Vagina (tissue), 2 donors: ENCODE measurements at places on chromosomes 4 and X.

GRCh38 chrX:14673236-14673635, 143.9 kb downstream of the GLRA2 start:
- H3K4me1 ChIP-seq: no peaks in the 10 kb centered on the region
- H3K27me3 ChIP-seq: no peaks in the 10 kb centered on the region
- no peak for DNase-seq
- H3K36me3 ChIP-seq: no peaks in the 10 kb centered on the region
- no peak overlapping the region for H3K27ac ChIP-seq

- H3K4me1 ChIP-seq: no peaks in the 10 kb centered on the region
- DNase-seq: no peak
- no peak overlapping the region for H3K27ac ChIP-seq
- no peak overlapping the region for H3K4me3 ChIP-seq
Observed at GRCh38 chrX:39767446-39767845, 330.3 kb downstream of the BCOR start.

GRCh38 chrX:152725409-152725808, 8.1 kb downstream of the CSAG1 start:
- H3K27me3 ChIP-seq: no peaks in the 10 kb centered on the region
- H3K27ac ChIP-seq: no peak overlapping the region
- no peak overlapping the region for H3K4me3 ChIP-seq
- DNase-seq: no peak
- H3K4me1 ChIP-seq: no peaks in the 10 kb centered on the region
- H3K36me3 ChIP-seq: no peaks in the 10 kb centered on the region

- no peaks in the 10 kb centered on the region for H3K27me3 ChIP-seq
- H3K27ac ChIP-seq: peak overlapping the region; percentile 98
- peaks cover 27% of the 10 kb centered on the region for H3K36me3 ChIP-seq
Observed at GRCh38 chrX:107715331-107716117, 60.1 kb downstream of the TSC22D3 start.

DNA sequence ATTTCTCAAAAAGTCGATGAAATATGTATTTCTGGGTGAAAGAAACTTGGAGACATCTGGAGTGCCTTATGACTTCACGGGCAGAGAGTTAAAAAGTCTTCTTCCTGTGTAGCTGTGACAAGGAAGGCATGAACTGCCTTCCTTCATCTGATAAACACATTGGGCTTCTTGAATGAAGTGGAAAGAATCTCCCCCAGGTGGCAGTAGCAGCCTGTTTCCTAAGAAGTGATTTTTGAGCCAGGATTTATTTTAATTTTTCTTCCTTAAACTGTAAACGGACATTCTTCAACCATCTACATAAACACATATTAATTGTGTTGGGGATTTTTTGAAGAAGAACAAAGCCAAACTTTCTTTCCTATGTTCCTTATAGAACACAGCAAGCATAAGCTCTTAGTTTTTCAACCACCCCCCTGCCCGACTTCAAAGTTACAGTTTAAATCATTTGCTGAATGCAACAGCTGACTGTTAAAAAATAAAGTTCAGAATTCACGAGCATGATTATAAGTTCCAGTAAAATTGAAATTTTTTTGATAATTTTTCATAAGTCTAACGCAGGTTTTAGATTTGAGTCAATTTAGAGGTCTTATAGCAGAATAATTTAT, 980 bp upstream of the GIMD1 start:
- H3K27me3 ChIP-seq: no peaks in the 10 kb centered on the region
- no peaks in the 10 kb centered on the region for H3K36me3 ChIP-seq
- no peaks in the 10 kb centered on the region for H3K4me1 ChIP-seq
- no peak overlapping the region for H3K4me3 ChIP-seq
- H3K27ac ChIP-seq: no peak overlapping the region
- DNase-seq: no peak

GRCh38 chr4:123833171-123833643, 436.6 kb downstream of the SPRY1 start:
- no peak overlapping the region for H3K27ac ChIP-seq
- H3K4me3 ChIP-seq: no peak overlapping the region
- H3K27me3 ChIP-seq: no peaks in the 10 kb centered on the region
- peaks cover 14% of the 10 kb centered on the region for H3K4me1 ChIP-seq
- H3K36me3 ChIP-seq: no peaks in the 10 kb centered on the region
- DNase-seq: no peak

GRCh38 chrX:120321520-120322281, 10.4 kb upstream of the TMEM255A start:
- no peaks in the 10 kb centered on the region for H3K4me1 ChIP-seq
- no peak overlapping the region for H3K27ac ChIP-seq
- no peaks in the 10 kb centered on the region for H3K27me3 ChIP-seq
- DNase-seq: no peak

GRCh38 chr4:55398461-55398860, 2.7 kb downstream of the TMEM165 start:
- H3K27ac ChIP-seq: peak overlapping the region; percentile 99
- no peak for DNase-seq
- H3K36me3 ChIP-seq: no peaks in the 10 kb centered on the region
- H3K4me1 ChIP-seq: peaks cover 41% of the 10 kb centered on the region
- peak overlapping the region; percentile 86 for H3K4me3 ChIP-seq
- H3K27me3 ChIP-seq: no peaks in the 10 kb centered on the region

- no peak overlapping the region for H3K27ac ChIP-seq
- no peaks in the 10 kb centered on the region for H3K27me3 ChIP-seq
- DNase-seq: no peak
- no peak overlapping the region for H3K4me3 ChIP-seq
Observed at GRCh38 chr4:122762520-122762919, 30.0 kb downstream of the BBS12 start.

DNA sequence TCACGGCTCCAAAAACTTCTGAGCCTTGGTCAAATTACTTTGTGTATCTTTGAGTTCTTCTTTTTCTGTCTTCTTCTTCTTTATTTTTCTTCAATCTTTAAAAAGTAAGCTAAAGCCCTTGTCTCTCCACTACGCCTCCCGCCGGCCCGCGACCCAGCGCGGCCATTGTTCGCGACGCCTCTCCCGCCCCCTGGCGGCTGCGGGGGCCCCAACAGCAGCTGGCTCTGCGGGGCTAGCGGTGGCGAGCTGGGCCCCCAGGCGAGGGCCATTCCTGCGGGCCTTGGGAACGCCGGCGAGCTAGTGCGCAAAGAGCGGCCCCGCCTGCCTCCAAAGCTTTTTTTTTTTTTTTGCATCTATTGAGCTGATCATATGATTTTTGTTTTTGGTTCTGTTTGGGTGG, 119.1 kb downstream of the TGIF2LX start:
- H3K27me3 ChIP-seq: no peaks in the 10 kb centered on the region
- no peak for DNase-seq
- H3K36me3 ChIP-seq: no peaks in the 10 kb centered on the region
- no peaks in the 10 kb centered on the region for H3K4me1 ChIP-seq

- no peak overlapping the region for H3K27ac ChIP-seq
- peaks cover 5% of the 10 kb centered on the region for H3K4me1 ChIP-seq
- no peak overlapping the region for H3K4me3 ChIP-seq
Observed at GRCh38 chr4:53782458-53782845, 191.2 kb upstream of the LNX1 start.

DNA sequence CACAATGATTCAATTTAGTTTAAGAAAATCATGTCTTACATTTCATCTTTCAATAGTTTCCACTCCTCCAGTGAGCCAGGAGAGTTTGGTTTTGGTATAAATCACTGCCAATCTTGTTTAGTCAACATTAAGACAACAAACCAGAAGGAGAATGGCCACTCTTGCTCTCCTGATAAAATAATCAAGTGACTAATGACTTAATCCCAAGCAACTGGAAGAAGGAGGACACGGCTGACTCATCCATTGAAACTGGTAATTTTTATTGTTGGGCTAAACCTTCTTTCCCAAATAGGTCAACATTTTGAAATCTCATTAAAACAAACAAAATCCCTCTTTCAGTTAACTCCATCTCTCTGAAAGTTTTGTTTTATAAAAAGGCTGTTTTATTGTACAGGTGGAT, 230.2 kb downstream of the CLCN4 start:
- H3K4me1 ChIP-seq: no peaks in the 10 kb centered on the region
- H3K27me3 ChIP-seq: no peaks in the 10 kb centered on the region
- no peaks in the 10 kb centered on the region for H3K36me3 ChIP-seq
- H3K4me3 ChIP-seq: no peak overlapping the region
- DNase-seq: no peak
- no peak overlapping the region for H3K27ac ChIP-seq

- DNase-seq: no peak
- H3K27me3 ChIP-seq: no peaks in the 10 kb centered on the region
- H3K27ac ChIP-seq: no peak overlapping the region
- no peaks in the 10 kb centered on the region for H3K4me1 ChIP-seq
Observed at GRCh38 chr4:182257503-182257902, 14.3 kb downstream of the TENM3 start.

- no peak overlapping the region for H3K27ac ChIP-seq
- no peaks in the 10 kb centered on the region for H3K4me1 ChIP-seq
- no peak overlapping the region for H3K4me3 ChIP-seq
- H3K27me3 ChIP-seq: no peaks in the 10 kb centered on the region
- no peaks in the 10 kb centered on the region for H3K36me3 ChIP-seq
Observed at GRCh38 chrX:13087322-13088155, 43.1 kb upstream of the FAM9C start.

DNA sequence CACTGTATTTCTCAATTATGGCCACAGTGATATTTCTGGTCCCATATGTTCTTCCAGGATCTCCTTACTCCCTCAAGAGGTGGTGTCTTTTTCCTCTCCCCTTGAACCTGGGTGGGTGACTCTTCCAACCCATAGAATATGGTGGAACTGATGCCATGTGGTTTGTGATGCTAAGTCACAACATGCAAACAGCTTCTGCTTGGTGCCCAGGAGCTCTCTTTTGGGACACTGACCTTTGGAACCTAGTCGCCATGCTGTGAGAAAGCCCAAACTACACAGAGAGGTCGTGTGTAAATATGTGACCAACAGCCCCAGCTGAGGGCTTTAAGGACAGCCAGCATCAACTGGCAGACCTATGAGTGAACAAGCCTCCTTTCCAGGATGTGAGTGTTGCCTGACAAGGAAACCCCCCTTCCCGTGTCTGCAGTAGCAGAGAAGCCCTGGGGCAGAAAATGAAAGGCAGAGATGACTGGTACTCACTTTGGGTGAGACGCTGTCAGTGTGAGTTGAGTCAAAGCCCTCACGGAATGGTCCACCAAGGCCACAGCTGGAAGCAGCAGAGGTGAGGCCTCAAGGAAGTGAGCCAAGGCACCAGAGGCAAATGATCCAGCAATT, 223.4 kb downstream of the BCOR start:
- H3K4me3 ChIP-seq: no peak overlapping the region
- H3K27me3 ChIP-seq: no peaks in the 10 kb centered on the region
- no peak overlapping the region for H3K27ac ChIP-seq
- no peak for DNase-seq
- no peaks in the 10 kb centered on the region for H3K36me3 ChIP-seq

DNA sequence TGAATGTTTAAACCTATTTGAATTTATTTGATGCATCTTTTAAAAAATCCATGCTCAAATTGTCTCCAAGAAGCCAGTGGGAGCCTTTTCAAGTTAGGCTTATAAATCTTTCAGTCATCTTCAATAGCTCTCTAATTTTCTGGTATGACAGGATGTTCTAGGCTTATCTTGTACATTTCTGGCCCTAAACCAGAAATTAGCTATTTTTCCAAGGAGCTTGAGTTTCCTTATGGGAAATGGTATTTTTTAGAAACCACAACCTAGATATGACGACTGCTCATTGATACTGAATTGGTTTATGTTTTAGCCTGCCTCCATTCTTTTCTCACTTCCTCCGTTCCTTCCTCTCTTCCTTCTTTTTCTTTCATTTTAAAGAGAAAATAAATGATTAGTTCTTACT, 172.3 kb downstream of the SPRY1 start:
- DNase-seq: no peak
- no peaks in the 10 kb centered on the region for H3K27me3 ChIP-seq
- H3K27ac ChIP-seq: no peak overlapping the region
- H3K4me1 ChIP-seq: no peaks in the 10 kb centered on the region
- no peak overlapping the region for H3K4me3 ChIP-seq

DNA sequence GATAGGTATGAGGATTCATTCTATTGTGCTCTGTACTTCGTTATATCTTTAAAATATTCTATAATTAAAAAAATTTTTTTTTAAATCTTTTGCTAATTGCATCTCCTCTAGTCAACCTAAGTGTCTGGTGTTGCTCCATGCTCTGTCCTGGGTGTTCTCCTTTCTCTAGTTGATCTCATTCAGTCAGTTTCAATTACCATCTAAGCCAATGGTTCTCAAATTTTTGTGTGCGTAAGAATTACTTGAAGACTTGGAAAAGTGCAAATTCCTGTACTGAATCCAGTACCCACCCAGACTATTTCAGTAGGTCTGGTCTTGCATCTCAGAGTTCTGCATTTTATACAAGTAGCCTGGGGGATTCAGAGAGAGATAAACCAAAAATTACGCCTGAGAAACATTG, 6.7 kb downstream of the TMPRSS11D start:
- no peaks in the 10 kb centered on the region for H3K36me3 ChIP-seq
- no peaks in the 10 kb centered on the region for H3K4me1 ChIP-seq
- DNase-seq: no peak
- no peaks in the 10 kb centered on the region for H3K27me3 ChIP-seq
- no peak overlapping the region for H3K4me3 ChIP-seq
- no peak overlapping the region for H3K27ac ChIP-seq

DNA sequence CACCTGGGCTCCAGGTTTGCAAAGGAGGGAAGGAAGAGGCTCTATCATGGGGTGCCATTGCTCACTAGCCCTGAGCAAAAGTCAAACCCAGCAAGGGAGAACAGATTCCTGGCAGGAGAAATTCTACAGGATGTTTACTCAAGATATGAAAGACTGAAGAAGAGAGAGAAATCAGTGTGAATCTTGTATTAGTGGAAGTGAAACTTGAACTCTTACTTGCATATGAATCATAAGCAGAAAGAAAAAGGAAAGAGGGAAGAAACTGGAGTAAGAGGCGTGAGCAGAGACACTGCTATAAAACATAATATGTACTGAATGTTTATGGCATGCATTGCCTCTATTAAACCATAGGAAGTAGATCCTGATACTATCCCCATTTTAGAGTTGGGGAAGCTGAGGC, 60.9 kb downstream of the C4orf46 start:
- H3K4me1 ChIP-seq: no peaks in the 10 kb centered on the region
- no peaks in the 10 kb centered on the region for H3K27me3 ChIP-seq
- no peak overlapping the region for H3K4me3 ChIP-seq
- no peaks in the 10 kb centered on the region for H3K36me3 ChIP-seq
- no peak for DNase-seq

DNA sequence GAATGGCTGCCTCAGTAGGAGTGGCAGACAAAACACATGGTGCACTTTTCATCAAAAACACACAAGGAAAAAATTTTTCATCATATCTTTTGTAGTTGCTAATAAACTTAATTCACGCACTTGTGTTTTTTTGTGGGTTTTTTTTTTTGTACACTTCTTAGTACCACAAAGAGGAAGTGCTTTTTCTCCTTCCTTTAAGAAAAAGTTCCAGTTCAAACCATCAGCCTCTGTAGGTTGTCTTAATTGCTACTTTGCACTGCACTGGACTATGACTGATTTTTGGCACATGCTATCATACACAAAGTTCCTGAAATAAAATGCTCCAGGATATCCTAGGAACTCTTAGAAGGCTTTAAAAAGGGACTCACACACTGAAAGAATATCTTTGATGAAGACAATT, at the start of gene PHEX:
Gene PHEX, plus strand, starts transcription at position 242 of the 400 bp plus-strand sequence. CDS start 681 bp downstream, outside the sequence.
- no peak for DNase-seq
- H3K4me1 ChIP-seq: no peaks in the 10 kb centered on the region
- no peak within 1 kb of the TSS for H3K27ac ChIP-seq
- no peak within 1 kb of the TSS for H3K4me3 ChIP-seq
- H3K36me3 ChIP-seq: no peaks in the 10 kb centered on the region
